ENCODE measurements at places on chromosomes 6 and 20.

DNA sequence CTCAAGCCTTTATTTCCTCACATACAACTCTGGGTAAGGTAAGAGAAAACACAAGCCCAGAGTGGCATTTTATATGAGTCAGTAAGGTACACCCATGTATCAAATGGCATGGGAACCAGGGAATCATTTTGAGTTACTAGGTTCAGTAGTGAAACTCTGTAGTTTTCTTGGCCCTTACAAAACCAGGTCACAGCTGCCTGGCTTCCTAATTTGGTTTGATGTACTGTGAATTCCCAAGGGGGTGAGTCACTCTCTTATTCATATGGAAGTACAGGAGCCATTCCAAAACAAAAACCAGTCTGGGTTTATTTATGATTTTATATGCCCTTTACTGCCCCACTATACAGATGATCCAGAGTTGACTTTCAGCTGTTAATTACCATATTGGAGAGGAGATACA is 70.7 kb downstream of the PDE7B start:
- DNase-seq, result no peak

DNA sequence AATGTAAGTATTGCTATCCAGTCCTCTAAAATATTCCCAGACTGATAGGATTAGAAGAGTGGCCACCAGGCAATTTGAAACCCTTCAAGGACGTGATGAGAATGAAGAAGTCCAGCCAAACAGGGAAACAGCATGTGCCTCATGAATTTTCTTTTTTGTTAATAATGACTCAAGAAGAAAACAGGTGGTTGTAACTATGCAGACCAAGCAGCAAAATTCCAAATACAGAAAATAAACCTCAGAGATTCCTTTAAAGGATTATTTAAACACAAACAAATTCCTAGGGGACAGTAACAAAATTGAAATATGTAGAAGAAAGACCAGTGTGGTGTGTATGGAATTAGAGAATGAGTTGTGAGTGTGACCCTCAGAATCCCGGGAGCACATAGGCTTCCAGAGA is 239.2 kb downstream of the KCNQ5 start:
- DNase-seq, result no peak

- no peak for DNase-seq
Measured at GRCh38 chr20:14782731-14783130, 445.3 kb upstream of the FLRT3 start.

GRCh38 chr6:126233192-126233591 is 106.7 kb upstream of the CENPW start:
- DNase-seq, result no peak

DNA sequence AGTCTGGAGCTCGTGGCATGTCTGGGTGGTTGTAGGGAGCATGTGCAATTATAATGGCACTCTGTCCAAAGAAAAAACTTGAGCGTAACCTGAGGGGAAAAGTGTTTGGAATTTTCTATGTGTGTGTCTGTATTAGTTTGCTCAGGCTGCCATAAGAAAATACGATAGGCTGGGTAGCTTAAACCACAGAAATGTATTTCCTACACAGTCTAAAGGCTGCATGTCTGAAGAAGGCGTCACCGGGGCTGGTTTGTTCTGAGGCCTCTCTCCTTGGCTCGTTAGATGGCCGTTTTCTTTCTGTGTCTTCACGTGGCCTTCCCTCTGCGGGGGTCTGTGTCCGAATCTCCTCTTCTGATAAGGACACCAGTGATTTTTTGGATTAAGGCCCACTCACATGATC is 59.0 kb downstream of the IGF2R start:
- no peak for DNase-seq

- no peak for DNase-seq
Measured at GRCh38 chr6:69129046-69129445, 494.0 kb downstream of the ADGRB3 start.

- DNase-seq, result no peak
Measured at GRCh38 chr6:5259428-5259827, 1.3 kb downstream of the LYRM4 start.

- no peak for DNase-seq
Measured at GRCh38 chr20:23131766-23132165, 45.6 kb upstream of the CD93 start.

GRCh38 chr20:11813106-11813890 is 104.4 kb upstream of the BTBD3 start:
- DNase-seq, result no peak

DNA sequence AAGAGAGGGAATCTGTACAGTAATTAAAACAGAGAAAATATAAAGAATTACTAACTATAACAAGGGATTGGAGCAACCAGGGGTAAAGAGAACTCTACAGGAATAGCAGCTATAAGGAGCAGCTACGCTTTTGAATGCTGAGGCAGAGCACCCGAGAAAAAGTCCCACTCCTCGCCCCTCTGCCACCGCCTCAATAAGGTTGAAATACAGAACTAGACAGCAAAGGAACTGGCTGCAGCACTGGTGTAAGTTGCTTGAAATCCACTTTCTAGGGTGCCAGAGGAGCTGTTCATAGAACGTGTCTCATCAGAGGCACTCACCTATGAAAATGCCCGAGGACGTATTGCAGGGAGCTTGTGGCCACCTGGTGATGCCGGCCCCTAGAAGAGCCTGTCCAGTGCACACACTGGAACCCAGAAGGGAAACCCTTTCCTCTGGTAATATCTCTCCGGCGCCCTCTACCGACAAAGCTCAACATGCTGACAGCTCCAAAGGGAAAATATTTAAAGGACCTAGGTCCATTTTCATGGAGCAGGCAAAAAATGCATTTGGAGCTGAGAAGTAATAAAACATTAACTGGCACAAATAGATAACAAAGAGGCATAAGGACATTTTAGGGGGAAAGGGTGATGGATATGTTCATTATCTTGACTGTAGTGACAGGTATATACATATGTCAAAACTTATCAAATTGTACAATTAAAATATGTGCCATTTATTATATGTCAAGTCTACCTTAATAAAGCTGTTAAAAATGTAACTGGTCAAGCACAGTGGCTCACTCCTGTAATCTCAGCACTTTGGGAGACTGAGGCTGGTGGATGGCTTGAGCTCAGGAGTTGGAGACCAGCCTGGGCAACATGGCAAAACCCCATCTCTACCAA is 137.4 kb upstream of the HDAC2 start:
- DNase-seq, result peak; percentile 36

GRCh38 chr6:114194362-114195026 is 148.3 kb downstream of the HS3ST5 start:
- no peak for DNase-seq

DNA sequence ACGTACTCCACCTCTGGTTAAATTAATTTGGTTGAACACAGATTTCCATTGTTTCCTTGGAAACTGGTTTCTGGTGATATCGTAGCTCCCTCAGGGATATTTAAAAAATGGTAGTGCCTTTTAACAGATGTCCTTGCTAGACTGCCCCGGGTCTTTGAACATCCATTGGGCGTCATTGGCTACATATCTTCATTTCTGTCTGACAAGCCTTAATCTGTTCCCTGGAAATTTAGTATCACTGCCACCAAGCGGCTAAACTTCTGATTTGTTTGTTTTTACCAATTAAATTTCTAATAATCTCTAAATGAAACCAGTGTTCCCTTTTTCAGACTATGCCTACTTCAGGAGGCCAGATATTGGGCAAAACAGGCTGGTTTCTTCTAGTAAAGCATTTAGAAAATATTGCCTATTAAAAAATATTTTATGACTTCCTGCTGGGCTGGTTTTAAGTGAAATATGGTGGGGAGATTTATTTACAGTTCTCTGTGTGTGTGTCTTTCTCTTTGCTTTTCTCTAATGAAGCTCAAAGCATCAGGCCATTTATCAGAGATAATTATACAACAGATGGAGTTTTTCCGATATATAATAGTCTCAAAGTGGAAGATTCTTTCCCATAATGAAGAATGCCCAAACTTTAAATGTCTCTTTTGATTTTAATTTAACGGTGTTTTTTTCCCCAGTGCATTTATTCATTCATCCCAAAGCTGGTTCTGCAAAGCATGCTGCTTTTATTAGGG is 249.5 kb downstream of the ZFAND3 start:
- no peak for DNase-seq

DNA sequence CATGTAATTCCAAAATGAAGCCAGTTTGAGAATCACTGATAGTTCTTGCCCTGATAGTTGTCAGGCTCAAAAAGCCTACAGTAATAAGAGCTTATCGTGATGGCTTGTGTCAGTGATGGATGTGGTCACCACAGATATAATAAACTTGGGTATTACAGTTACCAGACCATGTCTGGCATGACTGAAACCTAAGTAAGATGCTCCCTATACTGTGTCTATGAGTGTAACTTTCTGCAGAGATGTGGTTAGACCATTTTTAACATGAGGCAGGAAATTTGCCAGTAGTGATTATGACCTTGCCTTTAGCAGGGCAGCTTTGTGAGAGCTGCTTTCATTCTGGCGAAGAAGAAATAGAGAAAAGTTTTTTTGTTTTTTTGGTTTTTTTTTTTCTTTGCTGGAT is 90.2 kb downstream of the ANKS1A start:
- no peak for DNase-seq

GRCh38 chr20:12153628-12154027 is 235.9 kb downstream of the BTBD3 start:
- DNase-seq, result no peak

DNA sequence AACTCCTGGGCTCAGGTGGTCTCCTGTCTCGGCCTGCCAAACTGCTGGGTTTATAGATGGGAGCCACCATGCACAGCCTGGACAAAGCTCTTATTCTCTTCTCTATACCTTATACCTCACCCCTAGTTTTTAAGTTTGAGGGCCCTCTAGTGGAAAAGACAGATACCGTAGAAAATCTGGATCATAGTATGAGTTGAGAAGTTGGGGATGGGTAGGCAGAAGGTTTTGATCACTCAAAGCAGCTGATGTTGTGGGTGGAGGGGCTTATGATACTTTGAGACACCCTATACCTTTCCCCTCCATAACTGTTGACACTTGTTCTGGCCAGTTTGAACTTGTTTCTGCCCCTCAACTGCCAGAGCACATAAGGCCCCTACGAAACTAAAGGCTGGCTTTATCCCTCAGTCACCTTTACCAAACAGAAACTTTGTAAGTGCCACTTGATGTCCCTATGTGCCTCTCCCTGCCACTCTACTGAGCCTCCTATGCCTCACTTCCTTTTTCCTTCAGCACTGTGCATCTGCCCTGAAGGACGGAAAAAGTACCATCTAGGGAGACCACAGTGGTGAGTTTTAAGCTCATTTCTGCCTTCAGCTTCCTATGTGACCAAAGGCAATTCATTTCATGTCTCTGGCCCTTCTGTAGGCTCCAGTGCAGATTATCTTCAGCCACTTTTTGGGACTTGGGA is 28.6 kb downstream of the RALY start:
- DNase-seq, result no peak

DNA sequence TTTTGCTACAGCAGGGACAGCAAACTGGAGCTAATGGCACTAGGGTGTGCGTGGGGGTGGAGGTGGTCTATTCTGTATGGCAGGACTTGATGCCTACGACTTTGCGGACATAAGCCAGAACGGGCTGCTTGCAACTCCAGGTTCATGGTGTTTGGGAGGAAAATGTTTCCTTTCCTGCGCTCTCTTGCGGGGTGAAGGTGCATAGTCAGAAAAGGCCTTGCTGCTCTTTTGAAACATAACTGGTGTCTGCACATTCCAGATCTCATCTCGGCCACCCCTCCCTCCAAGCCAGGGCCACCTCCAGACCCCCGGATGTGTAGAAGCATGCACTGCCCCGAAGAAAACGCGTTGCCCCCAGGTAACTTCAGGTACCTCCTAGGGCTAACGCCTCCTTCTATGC is 8.1 kb downstream of the FOXA2 start:
- DNase-seq, result no peak

- DNase-seq, result no peak
Measured at GRCh38 chr6:30113003-30113759, at the start of gene TRIM31. TSS of gene TRIM31 (minus strand) at chr6:30113090. CDS start at chr6:30112805, 285 bp downstream.

DNA sequence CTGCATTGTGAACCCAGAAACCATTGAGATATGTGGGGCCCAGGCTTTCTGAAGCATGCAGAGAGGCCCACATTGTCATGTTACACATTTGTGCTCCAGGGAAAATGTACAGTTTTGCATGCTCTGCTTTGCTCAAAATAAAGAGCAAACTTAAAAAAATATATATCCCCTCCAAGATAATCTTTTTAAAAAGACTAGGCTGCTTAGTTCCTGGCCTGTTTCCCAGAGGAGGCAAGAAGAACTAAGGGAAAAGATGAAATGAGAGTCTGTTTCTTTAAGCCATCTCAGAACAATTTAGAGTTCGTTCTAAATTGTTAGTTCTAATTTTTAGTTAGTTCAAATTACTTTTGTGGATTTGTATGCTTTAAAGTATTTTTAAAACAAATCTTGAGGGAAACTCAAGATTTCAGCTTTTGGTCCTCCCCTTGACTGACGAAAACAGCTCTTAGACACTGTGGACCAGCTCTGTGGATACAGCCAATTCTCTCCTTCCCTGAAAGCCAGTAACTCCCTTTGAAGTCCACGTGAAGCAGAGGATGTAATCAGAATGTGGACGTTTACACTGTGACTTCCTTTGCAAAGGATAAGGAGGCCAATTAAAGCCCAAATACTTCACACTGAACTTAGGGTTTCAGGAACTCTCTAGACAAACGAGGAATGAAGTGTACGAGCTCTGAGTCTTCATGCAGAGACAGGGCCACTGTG is 84.7 kb downstream of the CD164 start:
- DNase-seq, result no peak

GRCh38 chr6:151399679-151400078 is 8.3 kb upstream of the ZBTB2 start:
- no peak for DNase-seq

DNA sequence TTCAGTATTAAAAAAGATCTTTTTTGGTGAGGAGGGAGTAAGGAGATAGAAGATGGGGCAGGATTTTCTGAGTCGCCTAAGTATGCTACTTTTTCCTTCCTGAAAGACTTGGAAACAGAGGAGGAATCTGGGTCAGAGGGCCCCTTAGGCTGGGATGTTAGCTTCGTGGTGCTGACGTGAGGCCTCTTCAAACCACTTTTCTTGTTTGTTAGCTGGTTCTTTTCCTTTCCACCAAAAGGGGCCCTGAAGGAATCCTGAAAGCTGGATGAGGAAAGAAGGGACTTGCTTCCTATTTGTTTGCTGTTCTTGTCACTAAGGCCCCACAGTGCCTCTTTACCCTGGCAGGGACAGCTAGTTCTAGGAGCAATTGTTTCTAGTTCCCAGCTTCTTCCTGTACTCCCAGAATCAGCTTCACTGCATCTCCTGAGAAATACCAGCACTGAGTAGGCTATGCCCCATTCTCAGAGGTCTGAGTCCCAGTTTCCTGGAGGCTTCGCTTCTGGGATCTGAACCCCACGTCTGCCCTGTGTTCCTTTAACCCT is 2.2 kb upstream of the IL20RA start:
- no peak for DNase-seq

DNA sequence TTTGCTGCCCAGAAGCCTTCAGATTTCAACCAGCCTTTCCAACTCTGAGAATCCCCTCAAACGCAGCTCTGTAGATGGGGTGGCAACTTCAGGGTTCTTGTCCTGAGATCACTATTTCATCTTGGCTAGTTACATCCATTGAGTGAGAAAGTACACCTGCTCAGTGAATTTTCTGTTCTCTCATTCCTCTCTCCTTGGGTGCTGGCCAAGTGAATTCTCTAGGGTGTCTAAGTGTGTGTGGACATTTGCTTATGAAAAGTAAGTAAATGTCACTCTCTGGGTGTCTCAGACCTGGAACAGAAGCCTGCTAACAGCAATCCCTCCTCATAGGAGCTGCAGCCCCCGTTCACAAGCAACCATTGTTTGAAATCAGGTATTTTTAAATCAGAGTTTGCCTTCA is 3.8 kb downstream of the RIN2 start:
- no peak for DNase-seq

GRCh38 chr6:152976749-152977148 is 6.1 kb downstream of the FBXO5 start:
- DNase-seq, result no peak

- no peak for DNase-seq
Measured at GRCh38 chr6:107741191-107741680, 82.9 kb downstream of the SCML4 start.

GRCh38 chr6:42520786-42521607 is 42.8 kb upstream of the UBR2 start:
- DNase-seq, result no peak

Data from stimulated activated CD4-positive, alpha-beta T cell treated with anti-CD3 and anti-CD28 coated beads, Interleukin-12 subunit alpha, Interleukin-12 subunit beta, amount 100 ng/mL, for 24 hours (primary cell).